Calu3 (cell line): ENCODE measurements at places on chromosomes 12 and 14. TPM values are rescaled to one million over a fixed set of nuclear protein-coding genes. Genes with fewer than 3 reads are reported as not detected.
A peak's percentile ranks its signal among the peaks of the same experiment; 100 is the strongest.

- DNase-seq: peak; percentile 6
These were observed at the start of gene GDF3 for GRCh38 chr12:7695566-7696197. GDF3 (minus strand) TSS chr12:7695775; CDS start chr12:7695728, 47 bp downstream.

Gene AICDA
- total RNA-seq: not detected in 2 replicates

Gene PLEKHD1
- total RNA-seq: 0.56 and 0.73 TPM in 2 replicates

Gene DTX3
- 23.1 and 25.9 TPM in 2 replicates for total RNA-seq

Gene DPPA3
- total RNA-seq: not detected in 2 replicates

Gene FGF6
- not detected in 2 replicates for total RNA-seq
